ENCODE measurements at places on chromosomes 11 and 22.

GRCh38 chr11:44282620-44283019 lies 27.3 kb downstream of the ALX4 start:
- DNase-seq: no peak

DNA sequence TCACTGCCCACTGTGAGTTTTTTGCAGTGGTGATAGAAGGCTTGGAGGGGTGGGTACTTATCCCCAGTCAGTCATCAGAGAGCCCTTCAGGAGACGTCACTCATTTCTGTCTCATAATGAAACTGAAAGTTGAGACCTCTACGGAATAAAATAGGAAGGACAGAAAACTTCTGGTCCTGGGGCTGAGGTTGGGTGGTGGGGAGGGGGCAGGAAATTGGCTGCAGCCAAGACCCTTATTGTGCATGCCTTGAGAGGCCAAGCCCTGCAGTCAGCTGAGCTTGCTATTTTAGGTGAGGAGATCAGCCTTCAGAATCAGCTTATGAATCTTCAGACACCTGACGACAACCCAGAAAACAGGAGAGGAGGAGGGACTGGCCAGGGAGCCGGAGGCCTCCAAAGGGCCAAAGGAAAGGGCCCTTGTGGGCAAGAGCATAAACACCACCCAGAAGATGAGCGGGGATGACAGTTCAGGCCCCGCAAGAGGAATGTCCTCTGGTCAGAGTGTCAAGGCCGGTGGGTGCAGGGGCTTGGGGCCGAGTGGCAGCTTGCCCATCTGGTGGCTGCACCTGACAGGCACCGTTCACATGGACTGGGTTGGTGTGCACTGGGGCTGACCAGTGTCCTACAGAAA lies 17.9 kb upstream of the ADA2 start:
- DNase-seq: no peak

DNA sequence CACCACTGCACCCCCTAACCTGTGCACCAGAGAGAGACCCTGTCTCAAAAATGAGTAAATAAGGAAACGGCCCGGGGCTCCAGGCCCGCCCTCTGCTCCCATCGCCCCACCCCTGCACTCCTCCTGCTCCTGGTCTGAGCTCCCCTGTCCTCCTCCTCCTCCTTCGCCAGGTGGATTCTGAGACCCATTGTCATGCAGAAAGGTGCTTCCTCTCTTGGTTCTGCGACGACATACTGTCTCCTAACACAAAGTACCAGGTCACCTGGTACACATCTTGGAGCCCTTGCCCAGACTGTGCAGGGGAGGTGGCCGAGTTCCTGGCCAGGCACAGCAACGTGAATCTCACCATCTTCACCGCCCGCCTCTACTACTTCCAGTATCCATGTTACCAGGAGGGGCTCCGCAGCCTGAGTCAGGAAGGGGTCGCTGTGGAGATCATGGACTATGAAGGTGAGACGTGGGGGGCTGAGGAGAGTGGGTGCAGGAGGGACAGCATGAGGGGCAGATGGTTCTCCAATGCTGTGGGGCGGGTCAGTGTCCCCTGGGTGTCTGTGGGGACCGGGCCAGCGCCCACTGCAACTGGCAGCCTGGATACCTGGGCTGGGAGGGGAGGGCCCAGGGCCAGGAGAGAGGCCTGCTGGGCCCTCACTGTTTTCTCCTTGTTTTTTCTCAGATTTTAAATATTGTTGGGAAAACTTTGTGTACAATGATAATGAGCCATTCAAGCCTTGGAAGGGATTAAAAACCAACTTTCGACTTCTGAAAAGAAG lies 3.1 kb upstream of the APOBEC3D start:
- no peak for DNase-seq

GRCh38 chr11:12161137-12161536 lies 50.7 kb downstream of the MICAL2 start:
- no peak for DNase-seq

DNA sequence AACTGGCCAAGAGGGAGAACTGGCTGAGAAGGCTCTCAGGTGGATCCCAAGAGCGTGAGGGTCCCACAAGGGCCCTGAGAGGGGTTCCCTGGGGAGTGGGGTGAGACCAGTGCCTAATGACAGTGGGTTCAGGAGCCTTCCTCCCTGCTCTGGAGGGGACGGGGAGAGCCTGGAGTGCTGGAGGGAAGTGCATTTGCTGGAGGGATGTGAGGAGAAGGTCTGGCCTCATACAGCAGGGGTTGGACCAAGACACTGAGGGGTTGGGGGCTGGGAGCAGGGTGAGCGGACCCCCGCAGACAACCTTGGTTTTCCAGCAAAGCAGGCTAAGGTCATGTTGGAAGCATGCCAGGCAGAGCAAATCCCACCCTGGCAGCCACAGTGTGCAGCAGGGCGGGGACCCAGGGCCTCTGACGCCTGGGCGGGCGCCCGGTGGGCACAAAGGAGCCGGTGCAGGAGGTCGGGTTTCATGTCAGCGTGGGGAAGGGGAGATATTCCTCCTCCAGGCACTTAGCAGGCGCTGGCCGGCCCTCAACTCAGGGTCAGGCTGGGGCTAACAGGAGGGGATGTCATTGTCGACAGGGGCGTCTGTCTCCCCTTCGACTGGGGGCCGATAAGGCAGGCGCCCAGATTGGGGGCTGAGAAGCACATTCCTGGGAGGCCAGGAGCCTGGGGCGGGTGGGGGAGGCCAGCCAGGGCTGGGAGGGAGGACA lies 3.1 kb upstream of the DERL3 start:
- DNase-seq: no peak

DNA sequence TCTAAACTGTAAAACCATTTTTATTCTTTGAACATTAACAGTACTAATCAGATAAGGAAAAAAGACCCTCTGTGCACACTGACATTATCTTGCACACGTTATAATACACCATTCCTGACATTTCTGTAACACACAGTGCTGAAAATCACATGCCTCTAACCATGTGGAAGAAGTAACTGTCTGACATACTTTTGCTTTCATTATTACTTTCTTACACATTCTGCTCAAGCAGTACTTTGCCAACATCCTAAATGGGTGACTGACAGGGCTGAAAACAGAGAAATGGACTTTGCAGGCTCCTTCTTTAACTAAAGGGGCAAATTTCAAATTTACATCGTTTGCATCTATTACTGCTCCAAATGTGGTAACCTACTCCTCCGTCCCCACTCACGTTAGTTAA lies 22.8 kb upstream of the TP53AIP1 start:
- no peak for DNase-seq

DNA sequence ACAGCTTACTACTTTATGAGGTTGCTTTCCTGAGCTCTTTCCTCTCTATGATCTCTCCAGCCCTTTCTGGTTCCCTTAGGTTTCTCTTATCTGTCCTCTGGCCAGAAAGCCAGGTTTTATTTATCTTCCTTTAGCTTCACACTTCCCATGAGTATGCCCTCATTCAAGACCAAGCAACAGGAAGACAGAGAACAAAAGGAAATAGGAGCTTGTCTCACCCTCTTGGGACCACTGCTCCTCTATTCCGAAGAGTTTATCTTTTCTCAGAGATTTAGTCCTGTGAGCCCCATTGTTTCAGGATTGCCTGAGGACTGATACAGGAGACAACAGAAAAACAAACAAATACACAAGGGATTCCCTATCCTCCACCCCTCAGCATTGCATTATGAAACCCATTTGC lies 62.4 kb upstream of the CCDC179 start:
- DNase-seq: no peak

DNA sequence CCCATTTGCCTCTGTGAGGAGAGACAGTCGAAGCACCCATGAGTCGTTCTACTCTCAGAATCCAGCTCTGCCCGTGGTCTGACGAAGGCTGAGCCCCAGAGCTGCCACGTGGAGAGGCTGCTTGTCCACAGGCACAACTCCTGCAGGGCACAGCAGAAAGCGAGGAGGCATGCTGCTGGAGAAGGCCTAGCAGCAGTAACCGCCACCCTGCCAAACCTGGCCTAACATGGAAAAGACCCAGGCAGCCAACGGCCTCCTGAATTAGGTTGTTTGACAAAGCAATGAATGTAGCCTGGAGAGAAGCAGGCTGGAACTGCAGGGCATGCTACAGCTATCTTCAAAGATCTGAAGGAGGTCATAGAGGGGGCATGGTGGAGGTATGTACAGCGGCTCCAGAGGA lies 89.7 kb downstream of the SNX19 start:
- DNase-seq: no peak

DNA sequence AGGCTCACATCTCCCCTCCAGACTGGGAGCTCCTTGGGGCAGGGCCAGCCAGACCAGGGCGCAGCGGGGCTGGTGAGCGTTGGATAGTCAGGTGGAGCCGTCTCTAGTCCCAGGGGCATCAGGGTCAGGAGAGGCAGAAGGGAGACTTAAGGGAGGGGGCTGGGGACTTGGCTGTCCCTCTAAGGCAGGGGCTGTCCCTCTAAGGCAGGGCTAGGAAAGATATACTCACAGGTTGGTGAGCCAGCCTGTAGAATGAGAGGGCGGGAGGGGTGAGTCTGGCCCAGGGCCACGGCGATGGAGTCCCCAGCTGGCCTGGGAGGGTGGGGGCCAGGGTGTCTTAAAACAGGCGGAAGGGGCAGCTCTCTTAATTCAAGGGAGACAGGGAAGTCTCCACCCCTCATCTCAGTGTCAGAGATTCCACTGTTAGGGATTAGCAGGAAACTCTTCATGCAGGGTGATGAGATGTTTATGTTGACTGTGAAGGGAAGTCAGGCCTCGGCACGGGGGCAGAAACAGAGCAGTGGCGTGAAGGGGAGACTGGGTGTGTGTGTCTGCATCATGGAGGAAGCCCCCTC lies 11.3 kb downstream of the P2RY2 start:
- no peak for DNase-seq

DNA sequence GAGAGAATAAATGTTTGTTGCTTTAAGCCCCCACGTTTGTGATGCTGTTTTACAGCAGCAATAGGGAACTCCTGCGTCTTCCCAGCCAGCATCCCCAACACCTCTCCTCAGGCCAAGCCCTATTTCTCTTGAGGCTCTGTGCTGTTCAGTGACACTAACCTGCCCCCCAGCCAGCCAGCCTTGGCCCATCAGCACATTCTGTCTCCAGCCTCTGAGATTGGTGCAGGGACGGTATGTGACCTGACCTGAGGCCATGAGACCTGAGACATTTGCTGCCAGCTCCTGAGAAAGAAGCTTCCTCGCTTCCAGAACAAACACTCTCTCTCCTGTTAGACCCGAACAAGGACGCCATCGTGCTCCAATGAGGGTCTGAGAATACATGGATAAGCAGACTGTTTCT lies 38.5 kb upstream of the SLC35C1 start:
- DNase-seq: no peak

Measured in activated CD4-positive, CD25-positive, alpha-beta regulatory T cell treated with anti-CD3 and anti-CD28 coated beads, Interleukin-2, amount 50 U/mL, for 16 hours (primary cell).